AG08396 (cell line): ENCODE measurements at places on chromosomes 6 and 20.

DNA sequence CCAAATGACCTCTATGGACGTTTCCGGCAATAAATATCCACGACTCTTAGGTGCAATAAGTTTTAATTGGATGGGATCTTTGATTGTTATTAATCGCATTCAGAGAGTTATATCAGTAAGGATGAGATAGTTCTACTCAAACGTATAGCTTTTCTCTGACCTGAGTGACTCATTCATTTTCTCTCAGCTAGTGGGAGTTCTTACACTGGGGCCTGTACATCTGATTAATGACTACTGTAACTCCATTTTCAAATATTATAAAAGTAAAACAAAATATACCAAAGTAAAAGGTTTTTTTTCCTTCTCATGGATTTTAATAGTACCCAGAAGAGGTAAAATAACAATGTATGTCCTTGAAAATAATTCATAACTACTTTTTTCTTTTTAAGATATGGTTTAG, 41.1 kb upstream of the SAMD5 start:
- no peak for DNase-seq

- no peak for DNase-seq
Measured at GRCh38 chr20:43949741-43950618, 35.3 kb downstream of the TOX2 start.

DNA sequence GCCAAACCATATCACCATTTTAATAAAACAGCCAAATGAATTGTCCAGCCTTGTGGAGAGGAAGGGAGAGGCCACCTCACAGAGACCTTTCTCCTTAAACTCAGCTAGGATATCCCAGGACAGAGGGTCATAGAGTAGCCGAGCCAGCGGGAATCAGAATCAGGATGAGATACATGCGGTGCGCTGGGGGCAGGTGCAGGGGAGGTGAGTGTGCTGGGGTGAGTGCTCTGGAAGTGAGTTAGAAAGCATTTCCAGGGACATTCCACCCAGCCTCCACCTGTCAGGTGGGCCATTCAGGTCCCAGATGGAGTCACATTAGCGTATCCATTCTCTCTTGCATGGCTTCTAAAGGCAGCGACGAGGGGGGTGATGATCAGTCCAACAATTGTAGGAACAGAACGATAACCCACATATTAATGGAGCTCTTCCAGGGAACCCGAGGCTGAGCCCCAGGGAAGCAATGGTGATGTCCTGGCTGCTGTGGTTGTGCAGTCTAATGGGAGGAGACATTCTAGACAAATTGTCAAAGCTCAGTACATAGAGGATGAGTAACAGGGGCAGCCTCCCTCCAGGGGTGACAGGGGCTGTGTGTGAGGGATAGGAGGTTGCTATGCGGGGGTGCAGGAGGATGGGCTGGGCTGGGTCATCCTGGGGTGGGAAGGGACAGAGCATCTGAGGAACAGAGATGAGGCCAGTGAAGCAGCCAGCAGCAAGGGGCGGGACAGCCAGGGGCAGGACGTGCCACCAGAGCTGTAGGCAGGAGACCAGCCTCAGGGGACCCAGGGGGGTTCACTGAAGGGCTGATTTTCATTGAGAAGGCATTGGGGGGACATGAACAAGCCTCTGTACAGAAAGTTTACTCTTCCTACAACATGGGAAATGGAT, 88.7 kb upstream of the FRMD1 start:
- DNase-seq, result no peak

DNA sequence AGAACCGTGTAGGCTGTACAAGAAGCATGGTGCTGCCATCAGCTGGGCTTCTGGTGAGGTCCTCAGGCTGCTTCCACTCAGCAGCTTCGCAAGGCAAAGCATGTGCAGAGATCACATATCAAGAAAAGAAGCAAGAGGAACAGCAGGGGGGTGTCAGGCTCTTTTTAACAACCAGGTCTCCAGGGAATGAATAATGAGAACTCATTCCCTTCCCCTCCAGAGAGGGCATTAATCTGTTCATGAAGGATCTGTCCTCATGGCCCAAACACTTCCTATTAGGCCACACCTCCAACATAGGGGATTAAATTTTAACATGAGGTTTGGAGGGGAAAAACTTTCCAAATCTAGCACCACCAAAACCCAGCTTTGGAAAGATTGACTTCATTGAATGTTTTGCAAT, 20.0 kb downstream of the GINM1 start:
- DNase-seq, result no peak

- DNase-seq, result no peak
Measured at GRCh38 chr20:40811660-40812414, 122.8 kb upstream of the MAFB start.

- DNase-seq, result no peak
Measured at GRCh38 chr6:119848696-119849095, 499.1 kb upstream of the MAN1A1 start.

- no peak for DNase-seq
Measured at GRCh38 chr20:32432277-32432676, 74.1 kb downstream of the ASXL1 start.
